ENCODE measurements at places on chromosomes 5 and 9. TPM values are rescaled to one million over a fixed set of nuclear protein-coding genes. Genes with fewer than 3 reads are reported as not detected.

RABEPK gene
- 16.4 TPM for polyA plus RNA-seq

DNA sequence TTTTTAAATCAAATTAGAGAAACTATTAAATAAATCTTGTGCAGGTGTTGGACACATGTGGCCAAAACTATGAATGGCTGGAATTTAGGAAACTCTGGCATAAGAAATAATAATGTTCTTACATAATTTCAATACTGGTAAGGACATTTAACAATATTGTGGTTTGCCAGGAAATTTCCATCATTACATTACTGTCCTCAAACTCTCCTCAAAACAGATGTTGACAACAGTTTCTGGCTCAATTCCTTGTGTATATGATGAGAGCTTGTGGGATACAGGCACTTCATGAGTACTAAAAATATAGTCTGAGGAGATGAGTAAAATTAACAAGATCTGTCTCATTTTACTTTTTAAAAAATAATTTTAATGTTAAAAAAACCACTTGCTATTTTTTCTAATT, 27.9 kb downstream of the MCTP1 start:
- H3K27me3 ChIP-seq: no peaks in the 10 kb centered on the region
- H3K27ac ChIP-seq: no peak overlapping the region
- no peak for DNase-seq
- H3K4me3 ChIP-seq: no peak overlapping the region
- H3K36me3 ChIP-seq: no peaks in the 10 kb centered on the region

GRCh38 chr5:98433673-98434072, 339.8 kb upstream of the RGMB start:
- H3K4me3 ChIP-seq: no peak overlapping the region
- H3K36me3 ChIP-seq: no peaks in the 10 kb centered on the region
- H3K27ac ChIP-seq: no peak overlapping the region
- no peaks in the 10 kb centered on the region for H3K27me3 ChIP-seq
- peaks cover 3% of the 10 kb centered on the region for H3K4me1 ChIP-seq

- no peak for DNase-seq
- no peaks in the 10 kb centered on the region for H3K27me3 ChIP-seq
- no peak overlapping the region for H3K4me3 ChIP-seq
- no peaks in the 10 kb centered on the region for H3K4me1 ChIP-seq
- H3K36me3 ChIP-seq: no peaks in the 10 kb centered on the region
These were observed 191.3 kb downstream of the DMAC1 start for GRCh38 chr9:7608261-7608660.
